Right hindlimb (tissue), 1 donor: ENCODE measurements at places on chromosomes 4 and X.

GRCh38 chr4:53913771-53914170 is 150.6 kb downstream of the CHIC2 start:
- DNase-seq, result no peak

- no peak for DNase-seq
These were observed 38.5 kb downstream of the TBC1D14 start for GRCh38 chr4:6948134-6948460.

GRCh38 chr4:38716256-38716655 is 52.3 kb downstream of the KLF3 start:
- no peak for DNase-seq

DNA sequence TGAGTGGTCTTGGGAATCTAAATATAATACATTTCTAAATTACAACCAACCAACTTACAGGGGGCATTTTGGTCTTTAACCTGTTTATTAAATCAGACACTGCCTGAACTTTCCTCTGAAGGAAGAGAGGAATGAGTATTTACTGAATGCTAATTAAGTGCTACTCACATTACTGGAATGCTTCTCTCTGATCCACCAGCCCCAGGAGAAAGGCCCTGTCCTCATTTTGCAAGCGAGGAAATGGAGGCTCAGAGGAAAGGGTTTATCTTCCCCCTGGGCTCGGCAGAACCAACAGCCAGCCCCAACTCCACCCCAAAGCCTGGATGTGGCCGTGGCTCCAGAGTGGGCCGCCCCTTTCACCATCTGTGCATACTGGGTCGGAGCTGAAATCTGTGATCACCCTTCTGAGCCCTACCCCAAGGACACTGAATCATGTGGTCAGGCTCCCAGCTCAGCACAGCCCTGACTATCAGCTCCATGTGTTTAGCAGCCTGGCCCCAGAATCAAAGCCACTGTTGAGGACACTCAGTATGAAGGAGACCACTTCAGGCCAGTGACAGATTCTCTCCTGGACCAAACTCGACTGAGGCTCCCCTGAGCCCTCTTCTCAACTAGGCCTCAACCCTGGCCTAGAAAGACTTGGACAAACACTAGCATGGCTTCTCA is 56.7 kb upstream of the ENPP6 start:
- no peak for DNase-seq

GRCh38 chr4:145154573-145154972 is 25.8 kb downstream of the OTUD4 start:
- DNase-seq, result no peak

DNA sequence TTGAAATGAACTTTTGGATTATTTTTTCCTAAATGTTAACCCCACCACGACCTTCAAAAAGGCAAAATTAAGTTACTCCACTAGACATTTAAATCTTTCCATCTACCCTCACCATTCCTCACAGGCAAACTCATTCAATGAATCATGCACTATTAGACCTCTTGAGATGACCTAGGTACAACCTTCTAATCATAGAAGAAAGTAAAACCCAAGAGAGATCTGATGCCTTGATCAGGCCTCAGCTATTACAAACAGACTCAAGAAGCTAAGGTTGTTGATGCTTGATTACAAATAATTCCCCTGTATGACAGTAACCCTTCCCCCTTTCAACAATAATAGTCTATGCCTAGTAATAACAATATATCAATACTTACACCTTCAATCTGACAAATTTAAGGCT is 18.9 kb downstream of the TAPT1 start:
- no peak for DNase-seq

GRCh38 chr4:54496412-54496811 is 161.3 kb upstream of the KIT start:
- no peak for DNase-seq

GRCh38 chr4:6374575-6374974 is 97.8 kb downstream of the PPP2R2C start:
- DNase-seq, result no peak

- DNase-seq, result no peak
These were observed 33.2 kb upstream of the OCIAD2 start for GRCh38 chr4:48939785-48940184.

DNA sequence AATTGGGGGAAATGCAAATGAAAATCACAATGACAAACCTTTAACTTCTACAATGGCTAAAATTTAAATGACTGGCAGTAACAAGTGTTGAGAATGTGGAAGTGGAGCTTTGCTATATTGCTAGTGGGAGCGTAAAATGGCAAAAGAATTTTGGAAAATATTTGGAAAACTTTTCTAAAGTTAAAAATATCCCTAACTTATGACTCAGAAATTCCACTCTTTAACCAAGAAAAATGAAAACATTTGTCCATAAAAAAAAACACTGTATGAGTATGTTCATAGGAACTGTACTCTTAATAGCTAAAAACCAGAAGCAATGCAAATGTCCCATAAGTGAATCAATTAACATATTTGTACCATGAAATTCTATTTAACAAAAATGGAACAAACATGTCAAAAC is 3.6 kb downstream of the TBCK start:
- DNase-seq, result no peak

- no peak for DNase-seq
These were observed 82.0 kb upstream of the PSAPL1 start for GRCh38 chr4:7516773-7517144.

DNA sequence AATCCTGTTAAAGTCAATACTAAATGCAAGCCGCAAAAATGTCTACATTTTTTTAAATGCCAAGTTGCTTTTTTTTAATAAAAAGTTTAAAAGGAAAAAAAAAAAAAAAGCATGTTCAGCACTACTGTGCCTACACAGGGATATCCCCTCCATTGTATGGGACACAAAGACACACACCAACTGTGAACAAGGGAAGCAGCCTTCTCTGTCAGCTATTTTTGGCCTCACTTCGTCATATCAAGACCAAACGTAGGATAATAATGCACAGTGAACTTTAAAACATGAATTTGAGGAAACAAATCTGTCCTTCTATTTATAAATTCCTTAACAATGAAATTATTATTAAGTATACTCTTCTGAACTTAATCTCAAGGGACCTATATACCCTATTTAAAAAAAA is 4.4 kb downstream of the FBXW7 start:
- DNase-seq, result no peak

DNA sequence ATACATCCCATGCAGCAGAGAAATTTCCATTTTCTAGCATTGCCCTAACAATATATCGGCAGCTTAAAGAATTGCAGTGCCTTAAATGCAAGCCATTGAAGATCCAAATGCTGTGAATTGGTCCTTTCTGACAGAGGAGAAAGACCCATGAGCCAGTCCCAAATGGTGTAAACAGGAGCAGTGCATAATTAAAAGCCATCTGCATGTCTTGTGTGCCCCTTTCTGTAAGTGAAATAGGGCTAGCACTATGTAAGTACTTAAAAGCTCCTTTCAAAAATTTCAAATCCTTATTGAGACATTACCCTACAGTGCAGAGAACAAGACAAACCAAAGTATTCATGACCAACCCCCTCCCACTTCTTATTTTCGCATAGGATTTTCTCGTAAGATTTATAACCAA is 108.7 kb upstream of the LCORL start:
- no peak for DNase-seq

DNA sequence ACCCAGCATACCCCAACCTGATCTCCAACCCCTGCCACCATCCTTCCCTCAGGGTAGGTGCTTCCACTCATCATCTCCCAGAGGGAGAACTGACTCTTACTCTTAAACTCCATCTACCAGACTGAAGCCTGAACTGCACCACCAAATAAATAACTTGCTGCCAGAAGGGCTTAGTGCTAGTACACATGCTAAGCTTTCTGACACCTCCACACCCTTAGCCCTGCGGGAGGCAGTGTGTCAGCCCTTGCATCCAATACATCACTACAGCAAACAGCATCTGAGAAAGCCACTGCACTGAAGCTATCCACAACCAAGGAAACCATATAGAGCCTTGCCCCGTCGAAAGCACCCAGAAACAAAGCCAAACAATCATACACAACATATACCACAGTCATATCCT is 68.6 kb upstream of the MCF2 start:
- no peak for DNase-seq

DNA sequence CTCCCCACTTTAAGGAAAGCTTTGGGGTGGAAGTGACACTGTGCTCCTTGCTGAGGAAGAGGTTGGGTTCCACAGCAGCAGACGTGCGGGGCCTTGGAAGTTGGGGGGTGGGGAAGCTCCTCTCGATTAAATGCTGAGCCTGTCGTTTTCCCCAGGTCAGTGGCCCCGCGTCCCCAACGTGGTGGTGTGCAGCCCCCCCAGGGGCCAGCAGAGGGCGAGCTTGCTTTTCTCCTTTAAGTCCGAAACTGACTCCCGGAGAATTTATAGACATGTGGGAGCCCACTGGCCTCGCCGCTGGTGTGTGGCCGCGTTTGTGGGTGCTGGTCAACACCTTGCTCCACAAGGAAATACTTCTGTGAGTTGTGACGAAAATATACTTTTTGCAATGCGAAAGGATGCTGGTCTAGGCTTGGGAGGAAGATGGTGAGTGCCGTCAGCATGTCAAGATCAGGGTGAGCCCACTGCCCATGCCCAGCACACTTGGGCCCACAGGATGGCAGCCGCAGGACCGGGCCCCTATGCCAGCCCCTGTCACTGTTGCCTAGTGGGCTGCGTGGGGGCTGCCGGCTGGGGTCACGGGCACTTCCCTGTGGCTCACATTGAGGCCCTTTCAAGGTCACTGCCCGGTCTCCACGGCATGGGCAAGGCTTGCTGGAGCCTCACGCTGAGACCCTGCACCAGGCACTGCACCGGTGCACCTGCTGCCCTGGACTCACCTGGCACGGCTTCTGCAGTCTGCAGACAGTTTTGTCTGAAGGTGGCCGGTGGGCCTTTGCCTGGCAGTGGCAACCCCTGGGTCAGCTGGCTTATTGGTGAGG is 9.4 kb downstream of the UVSSA start:
- DNase-seq, result peak; percentile 57

DNA sequence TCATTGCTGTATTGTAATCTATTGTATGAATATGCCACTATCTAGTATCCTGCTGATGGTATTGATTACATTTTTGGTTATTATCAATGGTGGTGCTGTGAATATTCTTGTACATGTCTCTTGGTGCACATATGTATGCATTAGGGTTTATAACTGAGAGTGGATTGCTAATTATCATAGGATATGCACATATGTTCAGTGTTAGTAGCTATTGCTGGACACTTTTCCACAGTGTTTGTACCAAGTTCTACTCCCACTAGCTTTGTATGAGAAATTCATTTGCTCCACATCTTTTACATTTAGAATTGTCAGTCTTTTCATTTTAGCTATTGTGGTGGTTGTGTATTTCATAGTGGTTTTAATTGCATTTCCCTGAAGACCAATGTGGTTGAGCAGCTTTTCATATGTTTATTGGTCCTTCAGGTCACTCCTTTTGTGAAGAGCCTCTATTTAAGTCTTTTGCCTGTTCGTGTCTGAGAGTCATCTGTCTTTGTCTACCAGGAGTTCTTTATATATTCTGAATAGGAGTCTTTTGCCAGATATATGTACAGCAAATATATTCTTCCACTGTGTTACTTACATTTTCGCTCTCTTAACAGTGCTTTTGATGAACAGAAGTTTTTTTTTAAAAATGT is 87.1 kb downstream of the TBC1D19 start:
- DNase-seq, result no peak

GRCh38 chrX:111020283-111020682 is 75.7 kb upstream of the PAK3 start:
- DNase-seq, result no peak

GRCh38 chr4:154304679-154305078 is 186.9 kb downstream of the DCHS2 start:
- no peak for DNase-seq

DNA sequence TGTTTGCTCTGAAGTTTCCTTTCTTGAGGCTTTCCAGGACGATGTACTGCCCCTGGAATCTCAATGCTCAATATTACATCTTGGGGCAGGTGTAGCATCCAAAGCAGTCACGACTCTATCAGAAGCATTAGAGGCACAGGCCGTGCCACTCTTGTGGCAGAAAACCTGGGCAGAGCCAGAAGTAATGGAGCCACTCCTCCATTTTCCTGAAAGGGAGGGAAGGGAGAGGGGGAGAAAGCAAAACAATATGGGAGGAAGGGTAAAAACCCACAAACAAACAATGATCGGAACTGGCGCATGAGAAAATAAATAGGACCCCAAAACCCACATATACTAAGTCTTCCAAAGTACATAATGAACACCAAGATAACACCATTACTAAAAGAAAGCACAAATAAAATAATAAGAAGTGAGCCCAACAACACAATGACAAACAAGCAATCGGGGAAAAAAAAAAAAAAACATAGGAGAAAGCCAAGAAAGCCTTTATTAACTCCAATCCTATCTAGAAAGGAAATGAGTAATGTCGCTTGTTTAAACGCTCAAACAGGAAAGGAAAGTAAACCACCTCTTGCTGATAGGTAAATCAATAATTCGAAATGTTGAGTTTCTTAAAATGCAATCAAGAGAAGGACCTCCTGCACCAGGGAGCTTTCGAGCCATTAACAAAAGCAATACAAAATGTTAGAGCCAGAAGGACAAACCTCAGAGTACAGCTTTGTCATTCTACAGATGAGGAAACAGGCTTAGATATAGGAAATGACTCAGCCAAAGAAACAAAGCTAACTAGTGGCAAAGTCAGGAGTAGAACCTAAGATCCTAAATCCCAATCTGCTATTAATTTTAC is 117.4 kb downstream of the ATRX start:
- DNase-seq, result no peak

DNA sequence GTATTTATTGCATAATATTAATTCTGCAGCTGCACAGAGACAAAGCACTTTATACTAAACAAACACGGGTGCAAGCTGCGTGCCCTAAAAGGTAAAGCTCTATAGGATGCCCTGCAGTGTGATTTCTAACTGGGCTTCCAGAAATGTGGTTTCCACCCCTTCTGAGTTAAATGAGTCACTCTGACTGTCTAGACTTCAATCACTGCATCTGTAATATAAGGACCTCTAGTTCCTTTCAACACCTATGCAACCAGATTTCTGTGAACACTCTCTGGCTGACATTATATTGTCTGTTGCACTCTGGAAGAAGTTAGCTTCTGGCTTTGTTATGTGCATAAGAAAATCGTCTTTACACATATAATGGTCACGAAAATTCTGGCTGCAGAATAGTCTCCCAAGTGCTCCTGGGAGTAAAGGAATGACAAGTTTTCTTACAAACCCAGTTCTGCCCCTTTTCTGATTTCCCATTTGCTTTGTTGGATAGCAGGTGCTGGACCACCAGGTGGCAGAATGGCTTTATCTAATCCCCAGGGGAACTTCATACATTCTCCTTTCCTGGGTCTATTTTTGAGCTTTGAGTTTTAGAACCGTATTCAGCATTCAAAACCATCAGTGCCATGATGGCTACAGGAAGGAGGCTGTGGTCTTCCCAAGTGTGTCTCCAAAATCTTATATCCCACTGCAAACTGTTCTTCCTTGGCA is 842.2 kb downstream of the STIM2 start:
- DNase-seq, result no peak

DNA sequence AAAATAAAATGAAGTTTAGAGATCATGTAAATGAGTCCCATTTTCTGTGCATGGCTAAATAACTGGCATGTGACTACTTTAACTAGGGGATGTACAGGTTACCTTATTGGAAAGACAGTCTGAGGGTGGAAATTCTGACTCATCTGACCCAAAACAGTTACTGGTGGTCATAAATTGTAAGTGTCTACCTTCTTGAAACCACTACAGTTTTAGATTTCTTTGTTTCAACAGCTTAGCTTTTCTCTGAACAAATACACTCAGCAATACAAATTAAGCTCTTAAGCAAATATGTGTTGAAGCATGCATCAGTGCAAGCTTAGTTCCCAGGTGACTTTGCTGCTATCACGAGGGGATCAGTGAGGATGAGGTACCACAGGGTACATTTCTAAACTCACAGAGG is 60.7 kb upstream of the PGM2 start:
- no peak for DNase-seq
